ENCODE measurements at places on chromosomes 2 and 18. TPM values are rescaled to one million over a fixed set of nuclear protein-coding genes. Genes with fewer than 3 reads are reported as not detected.

Gene ZAP70
- total RNA-seq: not detected

Gene PJVK
- total RNA-seq: 1.9 TPM

Gene SP9
- total RNA-seq: not detected

Gene MTCL1
- 15.6 TPM for total RNA-seq

Gene SAG
- total RNA-seq: not detected

Gene AGAP1
- 11.0 TPM for total RNA-seq

Gene FN1
- total RNA-seq: 86,957 TPM

Gene DSC1
- not detected for total RNA-seq

Gene PDE1A
- total RNA-seq: 85.3 TPM

Gene TWSG1
- total RNA-seq: 50.6 TPM

Gene NBEAL1
- total RNA-seq: 15.4 TPM

Data from cardiac ventricle fibroblast (primary cell).